ENCODE measurements at places on chromosomes 6 and 20. TPM values are rescaled to one million over a fixed set of nuclear protein-coding genes. Genes with fewer than 3 reads are reported as not detected.
A peak's percentile ranks its signal among the peaks of the same experiment; 100 is the strongest.

GRCh38 chr6:81608776-81609175 is 143.7 kb downstream of the TENT5A start:
- H3K27ac ChIP-seq: no peak overlapping the region
- peaks cover 5% of the 10 kb centered on the region for H3K4me1 ChIP-seq
- no peaks in the 10 kb centered on the region for H3K36me3 ChIP-seq
- H3K4me3 ChIP-seq: no peak overlapping the region

GRCh38 chr20:63946986-63947637 is 9.1 kb downstream of the UCKL1 start:
- no peaks in the 10 kb centered on the region for H3K27me3 ChIP-seq
- H3K4me3 ChIP-seq: peak overlapping the region; percentile 1
- peaks cover 80% of the 10 kb centered on the region for H3K36me3 ChIP-seq
- DNase-seq: no peak
- peak overlapping the region; percentile 28 for H3K27ac ChIP-seq

GRCh38 chr6:79152269-79152737 is 74.2 kb upstream of the PHIP start:
- DNase-seq: no peak
- H3K27ac ChIP-seq: no peak overlapping the region
- no peaks in the 10 kb centered on the region for H3K4me1 ChIP-seq
- no peaks in the 10 kb centered on the region for H3K27me3 ChIP-seq
- H3K4me3 ChIP-seq: no peak overlapping the region
- no peaks in the 10 kb centered on the region for H3K36me3 ChIP-seq

DNA sequence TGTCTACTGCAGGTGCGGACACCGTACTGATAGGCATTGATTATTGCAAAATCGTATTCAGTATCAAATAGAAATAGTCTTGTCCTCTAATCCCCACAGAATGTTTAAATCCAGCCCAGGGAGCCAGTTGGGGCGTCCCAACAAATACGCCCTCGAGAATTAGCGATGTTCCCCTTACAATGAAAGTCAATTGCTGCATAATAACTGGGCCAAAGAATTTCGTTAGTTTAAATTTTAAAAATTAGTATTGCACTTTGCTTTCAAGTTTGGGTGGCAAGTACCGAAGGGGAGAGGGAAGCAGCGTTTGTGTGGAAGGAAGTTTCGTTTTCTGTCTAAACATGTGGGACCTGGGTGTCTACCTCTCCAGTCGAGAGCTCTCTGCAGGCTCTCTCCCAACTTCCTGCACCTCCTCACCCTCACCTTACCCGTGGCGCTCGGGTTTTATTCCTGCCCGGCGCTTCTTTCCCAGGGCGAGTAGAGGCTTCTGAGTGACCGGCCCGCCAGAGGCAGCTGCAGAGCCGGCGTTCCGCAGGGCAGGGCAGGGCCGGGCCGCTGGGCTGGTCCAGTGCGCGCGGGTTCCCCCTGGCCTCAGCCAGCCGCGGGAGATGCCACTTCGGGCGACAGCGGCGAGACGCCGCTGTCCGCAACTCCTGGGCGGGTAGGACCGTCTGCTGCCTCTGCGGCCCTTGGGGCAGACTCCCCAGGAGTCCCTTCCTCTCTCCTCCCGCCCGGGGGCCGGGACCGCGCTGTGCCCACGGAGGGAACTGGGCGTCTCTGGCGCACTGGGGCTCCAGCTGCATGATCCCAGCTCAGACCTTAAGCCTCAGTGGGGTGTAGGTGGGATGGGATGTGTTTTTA is 862 bp upstream of the TFAP2C start:
- peak; percentile 47 for DNase-seq
- peaks cover 26% of the 10 kb centered on the region for H3K36me3 ChIP-seq
- no peaks in the 10 kb centered on the region for H3K27me3 ChIP-seq
- no peak overlapping the region for H3K27ac ChIP-seq
- peak overlapping the region; percentile 81 for H3K4me3 ChIP-seq

- no peak overlapping the region for H3K4me3 ChIP-seq
- H3K4me1 ChIP-seq: no peaks in the 10 kb centered on the region
- no peaks in the 10 kb centered on the region for H3K36me3 ChIP-seq
- no peak for DNase-seq
These were observed 710.2 kb upstream of the POU3F2 start for GRCh38 chr6:98124171-98124570.

DNA sequence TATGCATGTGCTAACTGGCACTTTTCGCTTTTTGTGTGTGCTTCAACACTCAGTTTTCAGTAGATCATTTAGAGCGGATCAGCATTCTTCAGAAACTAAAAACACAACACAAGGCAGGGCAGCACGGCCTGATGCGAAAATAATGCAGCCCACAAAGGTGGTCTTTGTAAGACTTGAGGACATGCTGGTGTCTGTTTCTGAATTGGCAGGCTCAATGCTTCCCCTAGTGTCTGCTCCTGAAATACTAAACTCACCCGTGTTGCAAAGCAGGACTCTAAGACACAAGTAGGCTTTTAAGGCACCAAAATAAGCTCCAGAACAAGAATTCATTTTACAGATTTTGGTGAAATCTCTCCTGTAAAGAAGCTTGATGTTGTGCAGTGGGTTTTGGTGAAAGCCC is 676.5 kb downstream of the TENT5A start:
- DNase-seq: no peak
- H3K27me3 ChIP-seq: no peaks in the 10 kb centered on the region
- no peak overlapping the region for H3K4me3 ChIP-seq
- H3K36me3 ChIP-seq: no peaks in the 10 kb centered on the region
- no peaks in the 10 kb centered on the region for H3K4me1 ChIP-seq
- H3K27ac ChIP-seq: no peak overlapping the region

- no peak overlapping the region for H3K4me3 ChIP-seq
- no peaks in the 10 kb centered on the region for H3K36me3 ChIP-seq
- H3K4me1 ChIP-seq: no peaks in the 10 kb centered on the region
These were observed 372.0 kb downstream of the PREX1 start for GRCh38 chr20:48455651-48456365.

DNA sequence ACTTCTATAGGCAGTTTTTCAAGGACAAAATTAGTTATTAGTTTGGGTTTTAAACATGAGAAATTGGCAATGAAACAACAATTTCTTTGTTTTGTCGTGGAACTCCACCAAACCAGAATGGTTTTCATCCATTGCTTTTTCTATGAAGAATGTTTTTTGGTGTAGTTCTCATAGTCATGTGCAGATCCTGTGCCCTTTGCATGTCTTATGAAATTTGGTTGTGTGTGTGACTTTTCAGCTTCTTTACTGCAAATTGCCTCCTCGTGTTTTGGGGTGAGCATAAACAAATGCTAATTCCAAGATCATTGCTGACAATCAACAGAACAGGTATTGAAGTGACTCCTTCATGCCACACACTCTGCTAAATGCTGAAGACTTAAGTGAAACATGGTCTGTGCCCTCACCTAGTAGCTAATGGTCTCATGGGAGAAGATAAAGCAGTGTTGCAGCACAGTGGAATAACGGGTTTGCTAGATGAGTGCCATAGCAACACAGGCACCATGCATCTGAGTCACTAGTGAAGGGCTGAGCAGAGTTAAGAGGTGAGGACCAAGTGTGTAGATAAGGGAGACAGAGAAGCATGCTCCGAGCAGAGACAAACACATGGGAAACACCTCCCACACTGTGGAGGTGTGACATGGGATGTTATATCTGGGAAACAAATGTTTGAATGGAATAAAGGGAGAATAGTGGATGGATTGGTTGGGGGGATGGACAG is 120.0 kb downstream of the SLC16A10 start:
- H3K27me3 ChIP-seq: no peaks in the 10 kb centered on the region
- H3K4me1 ChIP-seq: no peaks in the 10 kb centered on the region
- DNase-seq: no peak
- no peak overlapping the region for H3K27ac ChIP-seq
- no peak overlapping the region for H3K4me3 ChIP-seq

The RHAG gene
- total RNA-seq: not detected

The CLDN20 gene
- not detected for total RNA-seq

The TNFRSF6B gene
- not detected for total RNA-seq

The GPX5 gene
- total RNA-seq: not detected
